ENCODE measurements at places on chromosomes 1 and 21. TPM values are rescaled to one million over a fixed set of nuclear protein-coding genes. Genes with fewer than 3 reads are reported as not detected.

The ACTN2 gene
- not detected for total RNA-seq

- no peak for DNase-seq
- H3K4me3 ChIP-seq: no peak overlapping the region
- peak overlapping the region; percentile 21 for H3K27ac ChIP-seq
- peaks cover 15% of the 10 kb centered on the region for H3K4me1 ChIP-seq
- H3K36me3 ChIP-seq: no peaks in the 10 kb centered on the region
Measured at GRCh38 chr1:94142583-94142982, 21.6 kb upstream of the ABCA4 start.

GRCh38 chr1:223363057-223363855, 720 bp downstream of the SUSD4 start:
- peak overlapping the region; percentile 63 for H3K4me3 ChIP-seq
- H3K27me3 ChIP-seq: no peaks in the 10 kb centered on the region
- H3K27ac ChIP-seq: peak overlapping the region; percentile 22
- DNase-seq: no peak

- no peaks in the 10 kb centered on the region for H3K36me3 ChIP-seq
- no peak overlapping the region for H3K27ac ChIP-seq
- H3K4me1 ChIP-seq: no peaks in the 10 kb centered on the region
- no peak overlapping the region for H3K4me3 ChIP-seq
- no peaks in the 10 kb centered on the region for H3K27me3 ChIP-seq
Measured at GRCh38 chr1:29428280-29428615, 191.9 kb downstream of the PTPRU start.

The TCEA3 gene
- total RNA-seq: 26.5 TPM

The SH2D1B gene
- total RNA-seq: 0.57 TPM

The RWDD3 gene
- 7.3 TPM for total RNA-seq

DNA sequence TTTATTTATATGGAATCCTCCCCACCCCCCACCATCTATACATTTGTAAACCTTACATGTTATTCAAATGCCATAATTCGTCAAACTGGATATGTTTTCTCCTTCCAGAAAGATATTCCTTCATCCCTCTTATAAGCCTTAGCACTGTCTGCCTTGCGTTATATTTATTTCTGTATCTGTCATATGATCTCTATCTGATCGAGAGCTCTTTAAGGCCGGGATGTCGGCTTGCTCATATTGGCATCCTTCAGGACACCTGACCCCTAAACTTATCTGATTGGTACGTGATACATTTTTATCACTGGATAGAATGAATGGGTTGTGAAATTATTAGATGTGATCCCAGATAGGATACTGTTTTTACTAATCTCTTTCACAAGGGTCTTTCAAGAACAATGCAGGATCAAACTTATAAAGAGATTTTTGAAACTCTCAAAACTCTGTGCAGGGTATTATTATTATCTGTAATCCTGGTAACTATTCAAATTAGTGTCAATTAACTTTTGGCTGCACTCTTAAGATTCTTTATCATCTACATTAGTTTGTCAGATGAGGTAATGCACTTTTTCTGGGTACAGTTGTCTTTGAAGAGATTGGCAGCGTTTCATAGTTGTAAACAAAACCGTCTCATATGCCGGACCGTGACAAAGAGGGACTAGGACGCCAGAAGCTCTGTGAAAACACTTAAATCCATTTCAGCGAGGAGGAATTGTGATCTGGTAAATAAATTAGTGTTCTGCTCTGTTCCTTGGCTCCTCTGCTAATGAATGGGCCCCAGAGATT, 152.0 kb downstream of the KIF26B start:
- H3K36me3 ChIP-seq: no peaks in the 10 kb centered on the region
- no peaks in the 10 kb centered on the region for H3K27me3 ChIP-seq
- H3K4me1 ChIP-seq: no peaks in the 10 kb centered on the region
- H3K27ac ChIP-seq: no peak overlapping the region
- no peak for DNase-seq
